ENCODE measurements at places on chromosomes 2 and 18.

GRCh38 chr2:200422532-200423261 is 87.2 kb downstream of the KCTD18 start:
- no peak for DNase-seq

DNA sequence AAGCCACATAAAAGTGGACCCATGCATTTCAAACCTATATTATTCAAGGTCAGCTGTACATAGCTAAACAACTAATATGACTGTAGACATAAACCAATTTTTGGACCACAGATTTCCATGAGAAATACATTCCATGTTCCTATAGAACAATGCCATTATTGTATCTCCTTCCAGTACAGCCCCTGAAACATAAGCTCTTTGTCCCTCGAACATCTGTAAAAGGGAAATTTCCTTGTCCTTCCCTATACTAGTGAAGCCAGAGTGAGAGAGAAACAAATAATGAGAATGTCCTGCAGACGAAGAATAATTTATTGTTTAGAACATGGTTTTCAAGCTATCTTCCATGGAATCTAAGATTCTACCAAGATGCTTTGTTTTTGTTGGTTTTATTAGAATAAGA is 75.3 kb downstream of the GORASP2 start:
- no peak for DNase-seq

DNA sequence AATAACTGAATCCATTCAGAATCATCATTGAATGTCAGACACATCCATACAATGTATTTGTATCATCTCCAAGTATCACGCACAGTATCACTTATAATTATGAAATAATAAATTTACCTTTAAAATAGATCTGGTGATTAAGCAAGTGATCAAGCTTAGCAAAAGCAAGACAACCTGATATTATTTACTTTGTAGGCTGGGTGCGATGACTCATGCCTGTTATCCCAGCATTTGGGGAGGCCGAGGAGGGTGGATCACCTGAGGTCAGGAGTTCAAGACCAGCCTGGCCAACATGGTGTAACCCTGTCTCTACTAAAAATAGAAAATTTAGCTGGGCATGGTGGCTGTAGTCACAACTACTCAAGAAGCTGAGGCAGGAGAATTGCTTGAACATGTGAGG is 421.0 kb upstream of the NETO1 start:
- no peak for DNase-seq

DNA sequence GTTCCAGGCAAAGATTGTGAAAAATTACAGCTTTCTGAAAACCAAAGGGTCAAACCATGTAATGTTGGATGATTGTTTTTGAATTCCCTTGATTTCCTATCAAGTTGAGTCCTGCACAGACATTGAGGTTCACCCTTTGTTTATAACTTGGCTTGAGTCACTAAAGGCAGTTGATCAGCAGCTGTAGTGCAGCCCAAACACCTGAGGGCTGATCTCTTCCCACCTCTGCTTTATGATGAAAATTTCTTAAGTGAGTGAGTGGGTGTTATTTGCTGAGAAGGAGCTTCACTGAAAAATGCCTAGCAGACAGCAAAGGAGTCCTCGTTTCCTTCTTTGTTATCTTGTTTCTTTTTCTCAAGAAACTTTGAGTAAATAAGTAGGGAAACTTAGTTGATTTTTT is 31.9 kb upstream of the BMPR2 start:
- DNase-seq = no peak

- DNase-seq = no peak
Measured at GRCh38 chr2:70888923-70889715, 46.6 kb upstream of the ATP6V1B1 start.

GRCh38 chr2:71526141-71526540 is 72.8 kb downstream of the DYSF start:
- no peak for DNase-seq

DNA sequence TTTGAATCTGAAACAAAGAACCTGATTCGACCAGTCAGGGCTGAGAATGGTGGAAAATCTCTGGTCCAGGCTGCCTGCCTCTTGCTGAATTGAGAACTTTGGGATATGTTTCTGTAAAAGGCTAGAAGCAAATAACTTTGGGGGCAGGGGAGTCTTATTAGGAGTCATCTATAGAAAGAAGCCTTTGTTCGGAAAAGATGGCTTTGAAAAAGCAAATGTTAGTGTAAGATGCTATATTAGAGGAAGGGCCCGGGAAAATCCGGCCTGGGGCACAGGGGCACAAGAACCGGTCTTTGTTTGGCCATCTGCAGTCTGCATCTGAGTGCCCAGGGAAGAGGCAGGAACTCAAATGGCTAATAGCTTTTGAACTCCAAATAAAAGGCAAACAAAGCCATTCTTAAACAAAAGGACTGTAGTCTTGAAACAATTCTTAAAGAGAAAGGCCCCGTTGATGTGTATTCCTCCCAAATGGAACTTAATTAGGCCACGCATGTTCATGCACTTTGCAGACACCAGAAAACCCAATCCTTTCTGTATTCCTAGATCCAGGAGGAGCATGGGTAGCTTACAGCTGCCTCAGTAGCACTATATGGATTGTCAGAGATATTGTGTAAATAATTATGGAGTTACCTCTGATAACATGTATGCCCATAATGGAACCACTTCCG is 180.0 kb upstream of the ARL4C start:
- no peak for DNase-seq

DNA sequence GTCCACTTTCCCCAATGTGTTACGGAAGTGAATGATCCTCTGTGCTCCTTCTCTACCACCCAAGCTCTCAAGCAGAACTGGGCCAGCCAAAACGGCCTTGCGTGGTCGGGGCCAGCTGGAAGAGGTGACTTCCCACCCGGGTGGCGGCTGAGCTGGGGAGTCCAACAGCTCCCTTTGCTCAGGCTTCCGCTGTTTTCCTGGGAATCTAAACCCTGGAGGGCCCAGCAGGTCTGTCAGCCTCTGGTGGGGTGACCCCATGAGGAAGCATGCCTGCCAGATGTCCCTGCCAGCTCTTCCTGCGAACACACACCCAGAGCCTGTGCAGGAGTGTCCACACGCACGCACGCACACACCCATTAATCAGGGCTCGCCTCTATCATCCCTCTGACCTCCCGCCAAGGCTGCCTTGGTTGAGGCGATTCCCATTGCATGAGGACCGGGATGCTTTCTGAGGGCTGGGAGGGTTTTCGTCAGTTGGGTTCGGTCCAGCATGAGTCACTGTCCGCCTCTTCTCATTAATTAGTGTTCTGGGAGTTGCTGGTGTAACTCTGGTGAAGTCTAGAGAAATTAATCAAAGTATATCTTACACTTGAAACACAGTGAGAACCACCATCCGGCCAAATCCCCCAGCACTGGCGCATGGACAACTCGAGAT is 90.6 kb downstream of the TWIST2 start:
- no peak for DNase-seq

DNA sequence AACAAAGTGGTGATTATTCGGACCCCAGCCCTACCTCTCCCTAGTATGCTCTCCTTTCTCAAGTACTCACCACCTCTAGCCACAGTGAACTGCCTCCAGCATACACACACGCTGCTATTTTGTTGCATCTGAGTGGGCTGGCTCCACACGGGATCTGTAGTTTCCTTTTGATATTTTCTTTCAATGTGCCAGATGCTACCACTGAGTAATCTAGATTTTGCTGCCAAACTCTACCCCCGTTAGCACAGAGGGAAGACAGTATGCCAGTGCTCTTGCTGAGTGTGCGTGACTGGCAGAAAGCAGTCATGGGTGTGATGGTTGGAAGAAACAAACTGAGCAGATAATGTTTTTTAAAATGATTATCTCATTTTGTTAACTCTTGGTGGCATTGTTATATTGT is 11.6 kb downstream of the CFLAR start:
- DNase-seq = no peak

GRCh38 chr2:1847846-1848598 is 103.7 kb upstream of the PXDN start:
- DNase-seq = no peak

Measured in HuH-7 (cell line).